ENCODE measurements at places on chromosomes 3 and 15.

GRCh38 chr3:16388850-16389441, 123.9 kb downstream of the OXNAD1 start:
- peaks cover 13% of the 10 kb centered on the region for H3K4me1 ChIP-seq
- peak; percentile 60 for DNase-seq
- no peaks in the 10 kb centered on the region for H3K36me3 ChIP-seq
- peak overlapping the region; percentile 12 for H3K27ac ChIP-seq

DNA sequence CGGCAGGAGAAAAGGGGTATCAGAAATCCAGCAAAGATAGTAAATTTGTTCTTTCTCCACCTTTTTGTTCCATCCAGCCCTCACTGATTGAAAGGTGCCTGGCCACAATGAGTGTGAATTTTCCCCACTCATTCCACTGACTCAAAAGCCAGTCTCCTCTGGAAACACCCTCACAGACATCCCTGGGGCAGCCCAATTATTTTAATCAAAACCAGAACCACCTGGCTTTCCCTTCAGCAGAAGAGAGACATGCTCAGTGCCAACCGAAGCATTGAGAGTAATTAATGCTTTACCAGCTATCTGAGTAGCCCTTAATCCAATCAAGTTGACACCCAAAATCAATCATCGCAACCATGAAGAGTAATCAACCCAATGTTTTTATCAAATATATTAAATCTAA, 1129.6 kb upstream of the GBE1 start:
- H3K4me1 ChIP-seq, result no peaks in the 10 kb centered on the region
- DNase-seq, result no peak
- H3K4me3 ChIP-seq, result no peak overlapping the region
- no peak overlapping the region for H3K27ac ChIP-seq
- no peaks in the 10 kb centered on the region for H3K27me3 ChIP-seq
- no peaks in the 10 kb centered on the region for H3K36me3 ChIP-seq

GRCh38 chr15:51094606-51095569, at the start of gene TNFAIP8L3:
Gene TNFAIP8L3, minus strand, starts transcription at chr15:51094906. Its CDS starts 311 bp downstream, at chr15:51094595.
- DNase-seq, result peak; percentile 68
- no peak within 1 kb of the TSS for H3K27ac ChIP-seq
- H3K4me1 ChIP-seq, result peaks cover 21% of the 10 kb centered on the region
- H3K27me3 ChIP-seq, result no peaks in the 10 kb centered on the region

- H3K27me3 ChIP-seq, result no peaks in the 10 kb centered on the region
- no peaks in the 10 kb centered on the region for H3K36me3 ChIP-seq
- no peak for DNase-seq
- no peak overlapping the region for H3K27ac ChIP-seq
These were observed 166.8 kb downstream of the TCF12 start for GRCh38 chr15:57085267-57085666.

DNA sequence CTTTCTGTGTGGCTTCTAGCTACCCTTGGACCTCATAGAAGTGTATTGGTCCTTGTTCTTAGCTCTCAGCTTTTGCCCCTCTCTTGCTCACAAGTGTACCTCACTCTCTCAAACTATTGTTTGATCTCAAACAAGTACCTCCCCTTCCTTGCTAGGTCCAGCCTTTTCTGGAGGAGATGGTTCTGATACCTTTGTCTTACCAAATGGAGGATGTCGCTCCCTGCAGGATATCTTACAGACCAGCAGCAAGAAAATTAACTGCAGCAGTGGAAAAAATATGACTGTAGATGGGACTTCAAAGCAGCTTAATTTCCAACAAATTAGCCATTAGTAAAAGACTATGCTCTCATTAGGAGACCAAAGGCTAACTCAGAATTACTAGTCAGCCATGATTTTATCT, 388.1 kb upstream of the ROBO2 start:
- peak; percentile 5 for DNase-seq
- H3K27me3 ChIP-seq, result no peaks in the 10 kb centered on the region
- H3K27ac ChIP-seq, result no peak overlapping the region
- no peaks in the 10 kb centered on the region for H3K36me3 ChIP-seq
- H3K4me3 ChIP-seq, result no peak overlapping the region

DNA sequence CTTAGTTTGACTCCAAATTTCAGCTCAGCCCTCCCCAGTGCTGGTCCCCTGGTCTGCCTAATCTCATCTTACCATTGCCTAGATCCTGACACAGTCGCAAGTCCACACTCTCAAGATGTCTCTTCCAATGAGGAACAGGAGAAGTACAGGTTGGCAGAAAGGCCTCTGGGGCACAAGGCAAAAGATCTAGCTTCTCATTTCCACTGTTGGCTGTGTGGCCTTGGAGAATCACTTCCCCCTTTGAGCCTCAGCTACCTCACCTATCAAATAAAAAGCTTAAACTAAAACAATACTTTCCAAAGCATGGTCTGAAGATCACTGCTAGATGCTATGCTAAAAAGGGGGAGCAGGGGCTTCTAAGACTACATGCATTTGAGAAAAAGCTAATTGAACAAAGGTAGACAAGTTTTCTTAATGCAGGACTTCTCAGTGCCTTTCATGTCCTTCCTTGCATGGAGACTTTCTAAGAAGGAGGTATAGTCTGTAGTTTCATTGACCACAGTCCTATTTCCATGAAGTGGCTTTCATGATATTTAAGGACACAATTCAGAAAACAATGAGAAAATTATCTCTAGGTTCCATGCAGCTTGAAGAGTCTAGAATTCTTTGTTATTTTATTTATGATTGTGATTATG, 118.0 kb upstream of the RAD18 start:
- DNase-seq, result no peak
- H3K27ac ChIP-seq, result no peak overlapping the region
- no peaks in the 10 kb centered on the region for H3K4me1 ChIP-seq

DNA sequence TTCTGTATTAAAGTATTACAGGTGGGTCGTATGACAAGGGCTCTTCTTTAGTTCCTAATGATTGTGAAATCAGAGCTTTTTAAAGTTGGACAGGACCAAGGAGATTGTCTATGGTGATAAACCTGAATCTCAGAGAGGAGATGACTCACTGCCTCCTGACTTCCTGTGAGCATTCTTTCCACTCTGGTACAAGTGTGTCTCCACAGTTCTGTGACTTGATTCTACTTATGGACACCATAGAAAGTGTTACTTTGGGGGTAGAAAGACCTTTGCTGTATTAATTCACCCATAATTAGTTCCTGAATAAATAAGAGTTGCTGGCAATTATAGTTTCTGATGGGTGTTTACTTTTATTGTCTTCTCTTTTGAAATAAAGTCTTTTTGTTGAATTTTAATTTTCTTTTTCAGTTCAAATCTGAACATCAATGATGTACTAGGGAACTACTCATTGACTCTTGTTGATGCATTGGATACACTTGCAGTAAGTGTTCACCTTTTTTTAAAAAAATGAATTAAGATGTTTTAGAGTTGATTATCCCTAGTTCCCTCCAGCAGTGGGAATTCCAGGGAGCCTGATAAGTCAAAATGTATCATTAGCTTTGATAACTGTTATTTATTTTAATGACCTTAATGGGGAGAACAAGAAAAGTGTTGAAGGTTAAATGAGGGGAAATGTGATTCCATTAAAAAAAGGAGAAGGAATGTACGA, 7.4 kb downstream of the EDEM1 start:
- no peaks in the 10 kb centered on the region for H3K27me3 ChIP-seq
- H3K4me3 ChIP-seq, result peak overlapping the region; percentile 12
- peak; percentile 93 for DNase-seq

DNA sequence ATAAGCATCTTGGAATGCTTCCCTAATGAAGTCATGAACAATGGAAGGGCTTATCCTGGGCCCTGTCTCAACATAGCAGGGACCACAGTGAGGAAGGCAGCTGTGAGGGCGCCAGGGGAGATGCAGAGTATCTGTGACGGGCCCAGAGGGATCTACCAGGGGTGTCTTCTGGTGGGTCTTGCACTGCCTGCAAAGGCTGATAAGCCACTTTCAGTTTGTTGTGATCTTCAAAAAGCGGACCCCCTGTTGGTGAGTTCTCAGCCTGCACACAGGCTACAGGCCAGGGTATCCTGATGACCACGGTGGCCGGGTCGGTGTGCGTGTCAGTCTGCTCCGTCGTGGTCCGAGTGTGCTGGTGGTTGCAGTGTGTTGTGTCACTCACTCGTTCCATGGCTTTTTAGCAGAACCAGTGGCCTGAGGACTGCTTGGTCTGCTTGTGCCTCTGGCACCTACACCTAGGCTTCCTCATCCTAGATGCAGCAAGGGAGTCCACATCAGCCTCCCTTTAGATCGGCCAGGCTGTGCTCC, 46.8 kb downstream of the CHDH start:
- H3K4me1 ChIP-seq, result peaks cover 14% of the 10 kb centered on the region
- H3K4me3 ChIP-seq, result no peak overlapping the region
- no peaks in the 10 kb centered on the region for H3K27me3 ChIP-seq
- DNase-seq, result peak; percentile 38

DNA sequence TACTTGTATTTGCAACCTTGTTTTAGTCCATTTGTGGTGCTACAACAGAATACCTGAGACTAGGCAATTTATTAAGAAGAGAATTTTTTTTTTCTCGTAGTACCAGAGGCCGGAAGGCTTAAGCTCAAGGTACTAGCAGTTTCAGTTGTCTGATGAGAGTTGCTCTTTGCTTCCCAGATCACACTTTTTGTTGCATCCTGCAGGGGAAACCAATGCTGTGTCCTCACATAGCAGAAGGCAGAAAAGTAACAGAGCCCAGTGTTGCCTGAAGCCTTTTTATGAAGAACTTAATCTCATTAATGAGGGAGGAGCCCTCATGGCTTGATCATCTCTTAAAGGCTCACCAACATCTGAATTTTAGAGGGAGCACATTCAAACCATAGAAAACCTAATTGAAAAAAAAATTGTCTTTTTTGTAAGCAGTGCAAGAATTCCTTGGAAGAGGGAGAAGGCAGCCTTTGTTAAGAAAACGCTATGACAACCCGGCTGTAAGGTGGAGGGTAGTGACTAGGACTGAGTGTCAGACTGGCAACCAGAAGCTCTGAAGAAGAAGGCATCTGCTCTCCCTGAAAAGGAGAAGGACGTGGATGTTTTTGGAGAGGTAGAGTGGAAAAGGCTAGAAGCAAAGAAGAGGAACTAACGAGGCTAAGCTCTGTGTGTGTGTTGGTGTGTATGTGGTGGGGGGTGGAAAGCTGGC, 1245.3 kb downstream of the ROBO2 start:
- DNase-seq, result no peak
- H3K4me1 ChIP-seq, result peaks cover 16% of the 10 kb centered on the region
- H3K27ac ChIP-seq, result no peak overlapping the region
- H3K4me3 ChIP-seq, result no peak overlapping the region
- H3K27me3 ChIP-seq, result no peaks in the 10 kb centered on the region

DNA sequence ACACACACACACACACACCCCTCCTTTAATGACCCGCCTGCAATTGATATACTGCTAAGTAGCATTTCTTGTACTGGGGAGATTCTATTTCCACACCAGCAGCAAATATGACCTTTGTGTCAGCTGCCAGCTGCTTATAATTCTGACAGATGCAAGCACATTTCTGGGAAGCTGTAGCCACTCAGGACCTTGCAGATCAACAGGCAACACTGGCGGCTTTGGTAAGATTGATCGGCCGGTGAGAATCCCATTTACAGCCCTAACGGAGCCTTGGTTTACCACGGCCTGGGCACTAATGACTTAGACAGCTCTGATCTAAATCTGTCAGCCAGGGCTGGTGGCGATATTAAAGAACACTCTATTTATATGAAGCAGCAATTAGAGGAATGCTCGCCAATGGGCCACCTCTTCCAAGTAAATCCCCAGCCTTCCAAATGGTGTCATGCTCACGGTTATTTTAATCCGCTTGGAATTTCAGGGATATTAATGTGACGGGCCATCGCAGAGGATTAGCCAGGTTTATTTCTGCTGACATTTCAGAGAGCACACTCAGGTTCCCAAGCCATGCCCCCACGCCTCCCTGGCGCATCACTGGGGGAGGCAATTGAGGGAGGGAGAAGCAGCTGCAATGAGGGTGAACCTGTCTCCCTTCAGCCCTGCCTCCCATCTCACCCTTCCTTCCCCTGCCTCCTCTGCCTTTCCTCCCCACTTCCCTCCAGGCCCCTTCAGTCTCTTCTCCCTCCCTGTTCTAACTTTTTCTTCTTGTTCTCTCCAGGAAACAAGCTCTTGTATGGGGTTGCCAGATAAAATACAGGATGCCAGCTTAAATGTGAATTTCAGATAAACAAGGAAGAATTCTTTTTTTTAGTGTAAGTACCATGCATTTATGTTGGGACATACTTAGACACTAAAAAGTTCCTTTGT, 287.0 kb downstream of the TLE3 start:
- H3K4me1 ChIP-seq, result no peaks in the 10 kb centered on the region
- DNase-seq, result no peak
- H3K36me3 ChIP-seq, result no peaks in the 10 kb centered on the region

GRCh38 chr15:31340592-31340991, 14.0 kb downstream of the KLF13 start:
- no peak overlapping the region for H3K4me3 ChIP-seq
- H3K4me1 ChIP-seq, result peaks cover 28% of the 10 kb centered on the region
- no peaks in the 10 kb centered on the region for H3K27me3 ChIP-seq

- DNase-seq, result peak; percentile 74
- no peak overlapping the region for H3K27ac ChIP-seq
These were observed 168.1 kb upstream of the STAC start for GRCh38 chr3:36212251-36212650.

- no peak overlapping the region for H3K4me3 ChIP-seq
- H3K27ac ChIP-seq, result no peak overlapping the region
- no peaks in the 10 kb centered on the region for H3K27me3 ChIP-seq
- no peaks in the 10 kb centered on the region for H3K36me3 ChIP-seq
These were observed 18.2 kb upstream of the SKOR1 start for GRCh38 chr15:67807141-67807540.

DNA sequence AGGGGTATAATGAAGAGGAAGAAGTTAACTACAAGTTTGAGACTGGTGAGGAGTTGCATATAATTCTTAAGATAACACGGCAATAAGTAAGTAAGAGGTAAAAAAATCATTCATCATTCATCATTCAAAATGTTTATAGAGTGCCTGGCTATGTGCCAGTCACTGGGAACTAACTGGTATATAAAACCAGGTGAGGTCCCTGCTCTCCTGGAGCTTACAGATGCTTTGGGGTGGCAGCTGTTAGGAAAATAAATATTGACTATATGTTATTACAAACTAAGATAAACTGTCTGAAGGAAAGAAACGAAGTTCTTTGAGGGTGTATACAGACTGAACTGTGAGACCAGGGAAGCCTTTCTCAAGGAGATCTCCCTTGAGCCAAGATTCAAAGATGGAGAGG, 2.9 kb downstream of the CASR start:
- no peak overlapping the region for H3K4me3 ChIP-seq
- no peak for DNase-seq
- no peaks in the 10 kb centered on the region for H3K4me1 ChIP-seq
- H3K27me3 ChIP-seq, result peaks cover 36% of the 10 kb centered on the region
- no peak overlapping the region for H3K27ac ChIP-seq

GRCh38 chr3:95407709-95408463, 1345.0 kb downstream of the NSUN3 start:
- no peak overlapping the region for H3K27ac ChIP-seq
- H3K27me3 ChIP-seq, result no peaks in the 10 kb centered on the region
- no peak overlapping the region for H3K4me3 ChIP-seq
- no peak for DNase-seq
- H3K36me3 ChIP-seq, result no peaks in the 10 kb centered on the region

- H3K4me3 ChIP-seq, result no peak overlapping the region
- no peak overlapping the region for H3K27ac ChIP-seq
- no peaks in the 10 kb centered on the region for H3K4me1 ChIP-seq
- no peaks in the 10 kb centered on the region for H3K27me3 ChIP-seq
These were observed 84.6 kb upstream of the SLC7A14 start for GRCh38 chr3:170670504-170670903.

- H3K4me3 ChIP-seq, result peak overlapping the region; percentile 24
- peaks cover 86% of the 10 kb centered on the region for H3K36me3 ChIP-seq
- DNase-seq, result peak; percentile 93
- peaks cover 82% of the 10 kb centered on the region for H3K4me1 ChIP-seq
These were observed 16.1 kb downstream of the AMOTL2 start for GRCh38 chr3:134357914-134358811.

GRCh38 chr3:106342386-106342785, 473.6 kb upstream of the CBLB start:
- no peaks in the 10 kb centered on the region for H3K36me3 ChIP-seq
- peaks cover 39% of the 10 kb centered on the region for H3K4me1 ChIP-seq
- H3K4me3 ChIP-seq, result no peak overlapping the region
- no peak overlapping the region for H3K27ac ChIP-seq
- no peaks in the 10 kb centered on the region for H3K27me3 ChIP-seq

Data from GM23248 (cell line).